ENCODE measurements at places on chromosomes 7 and 10.

DNA sequence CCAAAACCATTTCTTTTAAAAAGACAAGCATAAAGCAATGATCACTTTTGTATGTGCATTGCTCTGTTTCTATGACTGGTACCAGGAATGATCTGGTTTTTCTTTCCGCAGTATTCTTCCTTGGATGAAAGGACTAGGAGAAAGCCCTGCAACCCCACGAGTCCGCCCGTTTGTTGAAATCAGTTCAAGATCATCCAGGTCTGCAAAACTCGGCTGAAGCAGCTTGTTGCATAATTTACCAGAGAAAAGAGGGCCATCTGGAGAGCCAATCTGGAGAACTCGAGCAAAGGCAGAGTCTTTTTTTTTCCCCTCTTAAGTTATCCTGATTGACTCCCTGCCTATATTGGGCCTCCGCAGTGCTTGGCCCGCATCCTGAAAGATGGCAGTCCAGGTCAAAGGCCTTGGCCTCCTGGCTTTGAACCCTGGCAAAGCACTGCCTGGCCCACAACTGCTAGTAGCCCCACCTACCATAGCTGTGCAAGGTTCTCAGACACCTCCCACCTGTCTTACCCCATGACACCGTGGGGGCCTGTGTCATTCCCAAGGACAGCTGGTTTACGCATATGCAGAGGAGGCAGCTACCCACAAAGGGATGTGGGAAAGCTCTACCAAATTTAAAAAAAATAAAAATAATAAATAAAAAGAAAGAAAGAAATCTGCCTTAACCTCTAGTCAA, 572.2 kb downstream of the INHBA start:
- no peak for DNase-seq

DNA sequence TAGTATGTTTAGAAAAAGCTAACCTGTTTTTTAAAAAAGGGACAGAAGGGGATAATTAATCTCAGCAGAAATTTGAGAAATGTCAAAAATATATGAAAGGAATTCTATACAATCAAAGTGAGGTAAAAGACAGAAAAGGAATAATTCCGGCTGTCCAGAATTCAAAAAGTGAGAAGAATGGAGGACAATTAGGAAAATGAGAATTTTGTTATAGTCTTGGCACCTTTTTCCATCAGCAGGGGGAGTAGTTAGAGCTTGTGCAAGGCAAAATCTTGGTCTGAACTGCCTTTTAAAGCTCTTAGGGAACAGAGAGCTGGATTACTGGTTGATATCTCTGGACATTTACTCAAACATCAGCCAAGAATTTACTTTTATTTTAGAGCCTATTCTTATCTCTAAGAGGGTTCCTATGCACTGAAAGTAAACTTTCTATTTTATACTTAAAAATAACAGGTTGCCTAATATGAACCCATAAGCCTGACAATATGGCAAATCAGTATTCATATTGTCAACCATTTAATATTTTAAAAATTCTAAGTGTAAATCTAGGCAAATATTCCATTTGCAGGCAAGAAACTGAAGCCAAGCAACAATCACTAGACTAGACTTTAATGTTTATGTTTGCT, 185.6 kb downstream of the ANK3 start:
- DNase-seq, result no peak

GRCh38 chr7:148575640-148576411, 14.7 kb upstream of the C7orf33 start:
- peak; percentile 55 for DNase-seq

GRCh38 chr7:28588602-28589001, 176.3 kb downstream of the CREB5 start:
- DNase-seq, result no peak

- no peak for DNase-seq
Measured at GRCh38 chr7:121504482-121504881, 108.4 kb upstream of the FAM3C start.

GRCh38 chr10:130470973-130471372, 334.8 kb downstream of the GLRX3 start:
- no peak for DNase-seq

DNA sequence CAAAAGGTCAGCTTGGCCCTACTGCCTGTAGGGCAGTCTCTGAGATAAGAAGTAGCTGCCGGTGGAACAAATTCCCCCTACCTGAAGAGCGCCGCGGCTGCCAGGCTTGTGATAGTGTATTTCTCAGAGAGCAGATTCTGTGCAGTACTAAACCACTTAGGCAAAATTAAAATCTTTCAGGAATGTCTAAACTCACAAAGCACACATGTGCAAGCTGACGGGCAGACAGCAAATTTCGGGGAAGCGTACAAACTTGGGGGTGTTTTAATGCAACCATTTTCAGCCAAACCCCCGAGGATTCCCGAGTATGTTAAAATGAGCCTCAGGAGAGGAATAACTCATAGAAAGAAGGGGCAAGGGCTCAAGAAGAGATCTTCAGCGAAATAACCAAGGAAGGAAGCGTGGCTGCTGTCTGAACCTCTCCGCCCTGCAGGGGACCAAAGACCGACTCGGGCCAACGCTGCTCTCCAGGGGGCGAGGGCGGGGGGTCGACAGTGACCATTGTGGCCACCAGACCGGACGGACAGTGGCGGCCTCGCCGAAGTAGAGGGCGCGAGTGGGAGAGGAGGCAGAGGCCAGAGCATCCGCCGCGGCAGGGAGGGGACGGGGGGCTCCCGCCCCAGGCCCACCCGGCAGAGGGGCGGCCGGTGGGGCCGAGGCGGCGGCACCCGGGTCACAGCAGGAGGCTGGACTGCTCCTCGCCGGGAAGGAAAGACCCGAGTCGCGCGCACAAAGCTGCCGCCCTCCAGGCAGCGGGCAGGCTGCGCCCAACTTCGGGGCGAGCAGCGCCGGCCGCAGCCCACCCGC, 819 bp downstream of the HYCC1 start:
- no peak for DNase-seq

Measured in stimulated activated effector memory CD8-positive, alpha-beta T cell treated with anti-CD3 and anti-CD28 coated beads, Interleukin-12 subunit alpha, Interleukin-12 subunit beta, amount 100 ng/mL, for 72 hours (primary cell).